ENCODE measurements at places on chromosomes 1 and 21.

DNA sequence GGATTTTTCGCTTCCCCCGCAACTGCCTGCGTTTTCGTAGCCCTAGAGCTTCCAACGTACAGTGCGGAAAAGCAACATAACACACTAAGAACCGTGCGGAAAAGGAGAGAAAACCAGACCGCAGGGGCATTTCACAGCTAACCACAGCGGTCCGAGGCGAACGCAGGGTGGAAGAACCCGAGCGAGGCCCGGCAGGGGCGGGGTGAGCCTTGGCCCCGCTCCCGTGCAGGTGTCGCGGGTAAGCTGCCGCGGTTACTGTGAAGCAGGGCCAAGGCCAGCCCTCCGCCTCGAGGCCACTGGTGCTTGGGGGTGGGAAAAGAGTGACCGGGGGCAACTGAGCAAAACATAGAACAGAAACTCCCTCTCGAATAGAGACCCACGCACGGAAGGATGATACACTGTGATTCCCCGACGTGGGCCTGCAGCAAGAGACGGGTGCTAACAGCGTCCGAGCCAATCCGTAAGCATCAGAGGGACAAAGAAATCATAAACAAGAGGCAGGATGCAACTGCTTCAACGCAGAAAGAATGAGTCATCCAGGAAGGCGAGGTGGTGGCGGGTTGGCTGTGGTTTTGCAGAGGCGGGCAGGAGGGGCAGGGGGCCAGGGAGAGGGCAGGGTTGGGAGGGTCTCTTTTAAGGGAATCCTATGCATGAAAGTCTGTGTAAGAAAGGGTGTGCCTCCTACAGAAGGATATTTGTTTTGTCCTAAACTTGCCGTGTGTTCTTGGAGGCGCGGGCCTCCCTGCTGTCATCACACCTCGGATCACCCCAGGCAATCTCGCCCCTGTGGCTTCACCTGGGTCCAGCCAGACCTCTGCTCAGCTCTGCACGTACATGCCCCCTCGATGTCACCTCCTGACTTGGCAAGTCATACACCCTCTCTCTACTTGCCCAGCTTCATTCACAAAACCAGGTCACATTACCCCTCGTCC lies 7.3 kb downstream of the GNG4 start:
- DNase-seq: peak; percentile 80

DNA sequence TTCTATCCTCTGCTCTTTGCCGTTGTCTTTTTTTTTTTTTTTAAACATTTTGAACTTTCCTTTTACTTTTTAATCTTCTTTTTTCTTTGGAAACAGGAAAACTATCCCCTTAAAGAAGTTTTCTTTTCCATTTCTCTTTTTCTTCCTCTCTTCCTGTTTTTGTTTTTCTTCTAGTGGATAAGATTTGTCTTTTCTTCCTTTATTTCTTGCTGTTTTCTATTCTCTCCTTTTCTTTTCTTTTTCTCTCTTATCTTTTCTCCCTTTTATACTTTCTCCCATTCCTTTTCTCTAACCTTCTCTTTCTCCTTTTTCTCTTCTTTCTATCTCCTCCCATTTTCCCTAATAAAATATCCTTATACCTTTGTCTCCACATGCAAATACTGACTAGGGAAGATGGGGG lies 46.2 kb downstream of the PEX14 start:
- no peak for DNase-seq

- DNase-seq: no peak
Observed at GRCh38 chr1:81834921-81835698, 34.4 kb downstream of the ADGRL2 start.

DNA sequence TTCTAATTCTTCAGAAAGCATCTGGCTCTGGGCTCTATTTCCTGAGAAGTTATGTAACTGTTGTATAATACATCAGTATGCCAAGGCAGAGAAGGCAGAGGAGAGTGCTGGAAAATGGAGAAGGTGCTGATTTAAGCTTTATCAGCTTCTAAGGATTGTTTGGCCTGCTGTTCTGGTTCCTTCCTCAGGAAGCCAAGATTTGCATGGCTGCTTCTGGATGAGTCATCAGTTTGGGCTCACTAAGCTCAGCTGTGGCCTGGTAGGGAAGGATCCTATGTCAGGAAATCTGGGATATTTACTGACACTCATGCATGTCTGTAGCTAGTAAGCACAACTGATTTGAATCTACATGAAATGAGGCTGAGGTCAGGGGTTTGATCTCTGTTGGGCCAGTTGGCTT lies 73.2 kb upstream of the ADGRL4 start:
- no peak for DNase-seq

DNA sequence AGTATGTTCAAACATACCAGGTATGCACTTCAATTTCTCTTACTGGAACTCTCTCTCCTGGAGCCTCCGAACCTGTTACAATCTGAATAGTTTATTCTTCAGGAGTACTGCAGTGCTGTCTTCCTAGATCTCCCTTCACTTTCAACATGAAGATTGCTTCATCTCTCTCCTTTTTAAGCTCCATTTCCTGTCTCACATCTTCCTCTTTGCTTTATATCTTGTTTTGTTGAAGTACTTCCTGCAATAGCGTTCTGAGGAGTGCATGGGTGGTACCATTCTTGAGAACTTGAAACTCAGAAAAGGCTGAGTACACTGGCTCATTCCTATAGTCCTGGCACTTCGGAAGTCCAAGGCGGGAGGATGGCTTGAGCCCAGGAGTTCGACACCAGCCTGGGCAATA lies 15.7 kb upstream of the C1orf146 start:
- DNase-seq: no peak

- DNase-seq: no peak
Observed at GRCh38 chr1:81452693-81453366, 347.9 kb upstream of the ADGRL2 start.

DNA sequence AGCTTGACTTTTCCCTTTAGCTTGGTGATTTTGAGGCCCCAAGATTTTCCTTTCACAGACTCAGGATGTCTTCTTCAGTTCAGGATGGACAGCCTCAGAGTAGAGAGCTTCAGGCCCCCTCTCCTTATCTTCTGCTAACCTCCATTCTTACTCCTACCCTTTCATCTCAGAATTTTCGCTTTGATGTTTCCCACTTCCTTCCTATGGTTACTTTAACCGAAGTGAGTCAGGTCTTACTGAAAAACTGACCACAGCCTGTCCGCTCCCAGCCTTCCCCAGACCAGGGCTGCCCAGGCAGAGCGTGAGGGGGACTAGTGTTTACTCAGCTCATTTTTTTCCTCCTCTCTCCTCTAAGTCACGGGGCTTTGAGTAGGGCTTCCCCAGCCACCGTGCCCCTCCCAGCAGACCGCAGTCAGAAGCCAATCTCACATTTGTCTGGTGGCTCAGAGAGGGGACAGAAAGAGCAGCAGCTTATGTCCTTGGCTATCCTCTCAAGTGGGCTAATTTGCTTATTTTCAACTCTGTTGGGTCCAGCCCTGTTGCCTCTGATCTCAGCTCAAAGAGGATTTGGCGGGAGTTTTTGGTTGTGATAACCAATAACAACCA lies 4.2 kb upstream of the IL19 start:
- DNase-seq: peak; percentile 52

DNA sequence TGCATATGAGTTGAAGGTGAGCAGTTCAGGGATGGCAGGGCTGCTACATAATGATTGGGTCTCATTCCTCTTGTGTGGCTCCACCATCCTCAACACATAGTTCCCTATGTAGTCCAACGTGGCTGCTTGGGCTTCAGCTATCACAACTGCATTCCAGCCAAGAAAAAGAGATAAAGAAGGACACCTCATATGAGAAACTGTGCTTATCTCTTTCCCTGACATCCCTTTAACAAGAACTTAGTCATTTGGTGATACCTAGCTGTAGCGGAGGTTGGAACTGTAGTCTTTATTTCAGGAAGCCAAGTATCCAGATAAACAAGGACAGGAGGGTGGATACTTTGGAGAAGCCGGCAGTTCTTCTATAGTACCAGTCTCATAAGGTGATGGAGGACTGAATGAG lies 42.7 kb upstream of the DNASE2B start:
- DNase-seq: no peak

- DNase-seq: no peak
Observed at GRCh38 chr1:193216920-193217319, 30.5 kb upstream of the B3GALT2 start.

GRCh38 chr1:219465212-219466093 lies 147.5 kb downstream of the ZC3H11B start:
- no peak for DNase-seq

- no peak for DNase-seq
Observed at GRCh38 chr1:165898837-165899236, 71.4 kb downstream of the UCK2 start.

GRCh38 chr1:84775535-84775920 lies 85.3 kb upstream of the SSX2IP start:
- no peak for DNase-seq

- DNase-seq: no peak
Observed at GRCh38 chr1:89351597-89352311, 12.1 kb upstream of the GBP6 start.

DNA sequence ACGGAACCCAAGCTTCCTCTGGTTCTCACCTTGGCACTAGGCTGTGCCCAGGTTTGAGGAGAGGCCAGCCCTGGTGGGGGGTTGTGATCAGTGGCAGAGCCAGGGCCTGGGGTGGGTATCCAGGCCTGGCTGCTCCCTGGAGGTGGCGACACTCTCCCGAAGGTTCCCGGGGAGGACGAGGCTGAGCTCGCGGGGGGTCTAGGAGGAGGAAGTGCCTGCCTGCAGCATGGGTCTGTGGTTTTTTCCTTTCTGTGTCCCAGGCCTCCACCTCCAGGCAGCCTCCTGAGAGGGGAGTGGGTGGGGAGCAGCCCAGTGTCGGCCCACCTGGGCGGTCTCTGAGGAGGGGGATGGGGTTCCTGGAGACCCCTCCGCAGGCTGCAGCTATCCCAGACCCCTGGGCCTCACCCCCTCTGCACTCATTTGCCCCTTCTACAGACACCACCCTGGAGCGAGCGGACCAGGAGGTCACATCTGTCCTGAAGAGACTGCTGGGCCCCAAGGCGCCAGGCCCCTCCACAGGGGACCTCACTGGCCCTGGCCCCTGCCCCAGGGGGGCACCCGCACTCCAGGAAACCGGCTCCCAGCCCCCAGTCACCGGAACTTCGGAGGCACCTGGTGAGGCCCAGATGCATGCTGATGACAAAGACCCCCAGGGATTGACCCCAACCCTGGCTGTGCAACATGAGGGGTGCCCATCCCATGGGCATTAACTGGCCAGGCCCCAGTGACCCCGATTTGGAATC lies 44.3 kb downstream of the TRIM11 start:
- no peak for DNase-seq

DNA sequence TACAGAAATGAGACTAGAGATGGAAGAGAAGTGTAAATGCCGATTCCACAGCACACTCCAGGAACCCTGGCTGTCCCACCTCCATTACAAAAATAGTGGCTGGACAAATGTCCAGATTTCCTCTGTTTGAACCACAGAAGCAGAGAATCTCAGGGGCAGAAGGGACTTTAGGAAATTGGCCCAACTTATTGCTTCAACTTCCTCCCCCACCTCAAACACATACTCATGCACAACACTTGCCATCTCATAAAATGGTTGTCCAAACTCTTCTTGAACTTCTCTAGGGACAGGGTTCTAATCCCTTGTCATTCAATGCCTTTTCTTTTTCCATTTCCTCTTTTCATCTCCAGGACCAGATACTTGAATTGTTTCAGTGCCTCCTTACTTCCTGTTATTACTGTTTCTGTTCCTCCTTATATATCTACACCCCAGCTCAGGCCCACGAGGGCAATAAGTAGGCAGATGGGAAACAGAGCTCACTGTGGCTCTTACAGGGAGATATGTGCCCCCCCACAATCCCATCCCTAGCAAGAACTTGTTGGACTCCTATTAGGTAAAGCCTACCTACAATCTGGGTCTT lies 8.5 kb upstream of the B4GALT3 start:
- DNase-seq: no peak

GRCh38 chr1:77966291-77966690 lies 12.6 kb downstream of the FUBP1 start:
- no peak for DNase-seq
